Muscle of arm (tissue), 14 donors: ENCODE measurements at places on chromosomes 6 and 20.

DNA sequence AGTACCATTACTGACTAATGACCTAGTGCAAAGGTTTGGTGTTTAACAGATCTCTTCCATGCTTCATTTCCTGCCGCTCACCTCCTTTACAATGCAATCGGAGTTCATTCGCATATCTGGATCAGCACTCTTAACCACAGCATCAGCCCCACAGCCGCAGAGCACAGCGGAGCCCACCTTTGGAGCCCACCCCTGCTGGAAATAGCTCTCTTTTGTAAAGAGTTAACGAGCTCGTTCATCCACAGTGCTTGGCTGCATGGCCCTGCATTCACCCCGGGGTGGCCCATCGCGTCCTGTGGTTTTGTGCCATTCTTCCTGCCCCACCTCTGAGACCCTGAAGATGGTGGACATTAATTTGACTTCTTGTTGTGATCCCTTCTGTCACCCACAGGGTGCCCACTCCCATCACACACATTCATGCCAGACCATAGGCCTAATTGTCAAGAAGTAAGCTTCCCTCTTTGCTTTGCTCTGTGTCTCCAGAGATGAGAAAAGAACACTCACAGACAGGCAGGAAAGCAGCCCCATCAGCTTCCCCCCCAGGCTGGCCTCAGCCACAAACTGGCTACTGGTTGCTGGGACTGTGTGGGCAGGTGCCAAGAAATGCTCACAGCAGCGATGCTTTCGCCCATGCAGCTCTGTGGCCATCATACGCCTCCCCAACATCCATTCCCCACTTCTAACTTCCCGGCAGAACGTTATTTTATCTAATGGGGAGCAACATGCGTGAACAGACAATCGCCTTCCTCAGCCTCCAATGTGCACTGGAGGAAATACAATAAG is 167.0 kb downstream of the LRFN2 start:
- no peak for DNase-seq

DNA sequence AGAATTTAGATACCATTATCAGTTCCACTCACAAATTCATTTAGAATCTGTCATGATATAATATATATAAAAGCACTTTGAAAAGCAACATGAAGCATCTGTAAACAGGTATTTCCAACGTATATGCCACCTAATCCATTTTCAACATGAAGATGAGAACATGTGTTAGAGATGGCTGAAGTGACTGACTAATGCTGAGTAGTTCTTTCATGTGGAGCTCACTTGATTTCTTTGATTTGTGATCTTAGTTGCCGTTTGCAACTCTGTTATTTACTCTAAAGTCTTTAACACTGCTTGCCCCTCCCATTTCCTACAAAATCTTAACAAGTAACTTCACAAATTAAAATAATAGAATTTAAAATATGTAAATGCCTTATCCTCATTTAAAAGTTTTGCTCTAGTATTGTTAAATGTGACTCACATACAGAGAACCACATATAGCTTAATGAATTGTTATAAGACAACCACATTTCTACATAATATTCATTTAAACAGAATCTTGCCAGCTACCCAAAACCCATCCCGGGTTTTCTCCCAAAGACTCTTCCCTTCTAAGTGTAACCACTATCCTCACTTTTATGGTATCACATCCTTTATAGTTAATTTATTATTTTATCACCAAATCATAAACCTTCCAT is 78.3 kb downstream of the ME1 start:
- no peak for DNase-seq

GRCh38 chr6:146770275-146770964 is 171.6 kb downstream of the ADGB start:
- no peak for DNase-seq

GRCh38 chr6:144418959-144419545 is 133.9 kb downstream of the UTRN start:
- DNase-seq, result no peak

DNA sequence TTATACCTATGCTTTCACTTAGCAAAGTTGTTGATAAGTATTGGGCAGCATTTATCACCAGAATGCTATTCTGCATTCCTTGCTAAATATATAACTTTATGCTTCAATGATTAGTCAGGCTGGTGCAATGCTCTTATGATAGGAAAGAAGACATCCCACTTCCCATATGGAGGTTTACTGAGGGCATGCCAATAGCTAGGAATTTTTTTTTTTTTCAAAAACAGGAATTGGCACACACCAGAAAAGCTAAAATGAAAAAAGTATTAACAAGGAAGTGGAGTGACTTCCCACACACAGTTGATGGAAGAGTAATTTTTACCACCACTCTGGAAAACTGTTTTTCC is 90.8 kb downstream of the FRK start:
- no peak for DNase-seq

DNA sequence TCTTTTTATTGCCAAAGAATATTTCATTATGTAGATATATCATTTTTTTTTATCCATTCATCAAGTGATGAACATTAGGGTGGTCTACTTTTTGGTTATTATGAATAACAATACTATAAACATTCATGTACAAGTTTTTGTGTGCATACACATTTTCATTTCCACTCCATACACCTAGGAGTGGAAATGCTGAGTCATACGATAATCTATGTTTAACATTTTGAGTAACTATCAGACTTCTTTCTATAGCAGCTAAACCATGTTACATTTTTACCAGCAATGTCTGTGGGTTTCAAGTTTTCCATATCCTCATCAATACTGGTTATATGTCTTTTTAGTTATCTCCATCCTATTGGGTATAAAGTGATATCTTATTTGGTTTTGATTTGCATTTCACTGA is 65.7 kb downstream of the PRSS35 start:
- no peak for DNase-seq

- no peak for DNase-seq
Observed at GRCh38 chr6:11460001-11460668, 77.4 kb upstream of the TMEM170B start.

DNA sequence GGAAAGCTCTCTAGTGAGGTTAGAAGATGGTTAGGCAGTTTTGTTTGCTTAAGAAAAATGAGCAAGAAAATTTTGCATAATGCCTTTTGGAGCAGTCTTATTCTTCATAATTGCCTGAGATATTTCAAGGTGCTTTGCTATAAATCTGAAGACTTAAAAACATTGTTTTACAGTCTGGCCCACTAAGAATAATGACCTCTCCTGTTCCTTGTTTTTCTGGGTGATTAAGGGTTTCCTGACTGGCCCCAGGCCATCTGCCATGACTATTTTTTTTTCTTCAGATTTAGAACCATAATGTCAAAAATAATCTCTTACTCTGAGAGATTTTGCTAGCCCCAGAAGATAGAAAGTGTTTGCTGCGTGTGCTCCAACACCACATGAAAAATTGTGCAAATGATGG is 72.3 kb upstream of the CENPW start:
- no peak for DNase-seq
